SK-N-SH (cell line): ENCODE measurements at places on chromosomes 5 and 9. TPM values are rescaled to one million over a fixed set of nuclear protein-coding genes. Genes with fewer than 3 reads are reported as not detected.

- peaks cover 56% of the 10 kb centered on the region for H3K4me1 ChIP-seq
- no peaks in the 10 kb centered on the region for H3K27me3 ChIP-seq
- H3K27ac ChIP-seq, result peak overlapping the region; percentile 91
- peak; percentile 71 for DNase-seq
These were observed 107.0 kb downstream of the TRIO start for GRCh38 chr5:14250084-14250695.

DNA sequence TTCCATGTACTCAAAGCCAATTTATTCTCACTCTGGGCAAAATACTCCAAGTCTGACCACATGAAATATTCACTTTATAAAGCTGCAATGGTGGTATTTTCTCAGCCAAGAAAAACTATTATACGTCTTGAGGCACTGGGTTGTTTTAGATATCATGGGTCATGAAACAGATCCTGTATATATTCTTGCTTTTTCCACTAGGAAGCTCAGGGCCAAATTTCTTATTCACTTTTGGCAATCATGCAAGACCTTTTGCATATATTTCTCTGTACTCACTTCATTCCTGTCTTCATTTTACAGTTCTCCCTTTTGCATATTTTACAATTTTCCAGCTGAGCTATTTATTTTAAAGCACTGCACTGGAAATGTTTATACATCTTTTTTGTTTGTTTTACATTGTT, 49.8 kb downstream of the GABBR2 start:
- no peak for DNase-seq
- H3K4me3 ChIP-seq, result no peak overlapping the region
- H3K27ac ChIP-seq, result no peak overlapping the region

DNA sequence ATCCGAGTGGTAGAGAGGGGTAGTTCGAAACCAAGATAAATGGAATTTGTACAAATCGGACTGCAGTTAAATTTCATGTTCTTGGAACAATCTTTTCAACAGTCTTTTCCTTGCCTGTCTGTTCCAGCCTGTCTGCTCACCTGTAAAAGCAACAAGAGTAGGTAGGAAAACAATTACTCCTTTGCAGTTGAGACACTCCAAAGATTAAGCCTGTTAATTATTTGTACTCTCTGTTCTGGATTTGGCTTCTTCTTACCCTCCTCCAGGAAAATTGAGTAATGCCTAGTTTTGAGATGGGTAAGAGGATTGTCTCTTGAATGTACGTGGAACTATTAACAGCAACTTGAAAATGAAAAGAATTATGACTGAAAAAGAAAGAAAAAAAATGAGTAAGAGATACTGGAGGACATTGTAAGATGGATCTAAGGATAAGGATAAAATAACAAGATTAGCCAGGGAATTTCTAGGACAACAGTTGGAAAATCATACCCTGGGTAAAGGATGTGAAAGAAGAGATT, 24.3 kb downstream of the SPAAR start:
- H3K27ac ChIP-seq, result peak overlapping the region; percentile 44
- H3K4me1 ChIP-seq, result no peaks in the 10 kb centered on the region; the same call in 1 of the 2 replicates
- H3K36me3 ChIP-seq, result no peaks in the 10 kb centered on the region
- no peaks in the 10 kb centered on the region for H3K27me3 ChIP-seq

GRCh38 chr5:106843812-106844416, 826.8 kb downstream of the EFNA5 start:
- H3K36me3 ChIP-seq, result no peaks in the 10 kb centered on the region
- H3K4me3 ChIP-seq, result no peak overlapping the region
- no peak for DNase-seq
- no peaks in the 10 kb centered on the region for H3K4me1 ChIP-seq
- no peak overlapping the region for H3K27ac ChIP-seq

GRCh38 chr5:34648840-34649158, 7.3 kb upstream of the RAI14 start:
- no peaks in the 10 kb centered on the region for H3K27me3 ChIP-seq
- no peak overlapping the region for H3K27ac ChIP-seq
- DNase-seq, result no peak

DNA sequence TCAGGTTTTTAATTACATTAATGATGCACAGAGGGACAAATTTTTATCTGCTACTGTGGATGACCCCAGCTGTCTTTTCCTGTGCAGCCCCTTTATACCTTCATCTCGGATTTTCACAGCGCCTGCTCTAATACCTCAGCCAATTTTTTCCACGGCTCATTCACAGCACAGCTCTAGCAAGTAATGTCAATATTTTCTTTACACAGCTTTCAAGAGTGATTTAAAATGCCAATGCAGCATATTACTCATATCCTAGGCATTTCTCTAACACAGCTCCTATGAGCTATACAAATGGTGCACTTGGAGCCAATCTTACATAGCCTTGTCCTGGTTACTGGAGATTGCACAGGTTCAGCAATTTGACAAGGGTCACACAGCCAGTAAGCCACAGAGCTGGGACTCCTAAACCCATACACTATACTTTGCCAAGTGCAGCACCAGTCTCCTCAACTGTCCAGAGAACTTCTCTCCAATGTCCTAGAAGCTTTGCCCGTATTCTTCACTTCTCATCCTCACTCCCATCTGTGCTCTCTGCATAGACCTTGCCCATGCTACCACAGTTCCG, 661.8 kb downstream of the DTWD2 start:
- no peak overlapping the region for H3K4me3 ChIP-seq
- no peaks in the 10 kb centered on the region for H3K4me1 ChIP-seq
- no peak overlapping the region for H3K27ac ChIP-seq
- no peaks in the 10 kb centered on the region for H3K36me3 ChIP-seq
- no peak for DNase-seq

- H3K4me3 ChIP-seq, result no peak overlapping the region
- H3K27me3 ChIP-seq, result peaks cover 50% of the 10 kb centered on the region
- DNase-seq, result no peak
- no peaks in the 10 kb centered on the region for H3K4me1 ChIP-seq
These were observed 33.7 kb downstream of the LHX3 start for GRCh38 chr9:136171009-136171800.

DNA sequence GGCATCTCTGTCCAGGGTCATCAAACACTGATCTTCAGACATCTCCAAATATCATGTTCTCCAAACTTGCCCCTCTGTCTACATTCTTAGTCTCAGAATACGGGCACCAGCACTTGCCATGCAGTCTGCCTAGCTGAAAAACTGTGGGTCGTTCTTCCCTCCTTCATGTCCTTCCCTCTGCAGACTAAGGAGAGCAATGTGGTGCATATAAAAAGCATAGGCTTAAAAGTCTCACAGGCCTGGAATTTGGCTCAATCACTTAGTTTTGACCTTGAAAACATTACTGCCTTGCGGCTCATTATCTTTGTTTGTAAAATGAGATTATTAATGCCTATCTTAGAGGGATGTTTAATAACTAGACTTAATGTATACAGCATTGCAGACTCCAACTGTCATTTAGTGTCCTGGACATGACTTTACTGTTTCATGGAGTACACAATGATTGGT, 362.8 kb downstream of the NPR3 start:
- H3K27me3 ChIP-seq, result no peaks in the 10 kb centered on the region
- H3K27ac ChIP-seq, result no peak overlapping the region

- H3K4me3 ChIP-seq, result no peak overlapping the region
- H3K4me1 ChIP-seq, result no peaks in the 10 kb centered on the region
- H3K27me3 ChIP-seq, result no peaks in the 10 kb centered on the region
- no peak overlapping the region for H3K27ac ChIP-seq
- DNase-seq, result peak; percentile 38
These were observed 84.7 kb downstream of the CMYA5 start for GRCh38 chr5:79774171-79774854.

DNA sequence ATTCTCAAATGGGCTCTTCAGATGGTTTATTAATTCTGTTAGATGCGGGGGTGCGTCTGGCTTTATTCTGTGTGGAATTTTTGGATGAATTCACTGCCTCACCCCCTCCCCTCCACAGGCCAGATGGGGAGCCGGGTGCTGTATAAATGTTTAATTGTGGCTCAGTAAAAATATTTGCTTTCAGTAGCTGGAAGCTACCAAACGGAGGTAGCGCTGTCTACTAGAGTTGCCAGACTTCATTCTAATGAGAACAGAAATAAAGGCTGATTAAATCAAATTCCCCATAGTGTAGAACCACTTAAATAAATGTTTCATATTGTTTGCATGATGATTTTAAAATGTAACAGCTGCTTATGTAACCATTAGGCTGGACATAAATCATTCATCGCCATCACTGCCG, 34.5 kb upstream of the KCNMB1 start:
- H3K4me3 ChIP-seq, result no peak overlapping the region
- no peak for DNase-seq
- H3K27me3 ChIP-seq, result peaks cover 18% of the 10 kb centered on the region
- H3K36me3 ChIP-seq, result no peaks in the 10 kb centered on the region

DNA sequence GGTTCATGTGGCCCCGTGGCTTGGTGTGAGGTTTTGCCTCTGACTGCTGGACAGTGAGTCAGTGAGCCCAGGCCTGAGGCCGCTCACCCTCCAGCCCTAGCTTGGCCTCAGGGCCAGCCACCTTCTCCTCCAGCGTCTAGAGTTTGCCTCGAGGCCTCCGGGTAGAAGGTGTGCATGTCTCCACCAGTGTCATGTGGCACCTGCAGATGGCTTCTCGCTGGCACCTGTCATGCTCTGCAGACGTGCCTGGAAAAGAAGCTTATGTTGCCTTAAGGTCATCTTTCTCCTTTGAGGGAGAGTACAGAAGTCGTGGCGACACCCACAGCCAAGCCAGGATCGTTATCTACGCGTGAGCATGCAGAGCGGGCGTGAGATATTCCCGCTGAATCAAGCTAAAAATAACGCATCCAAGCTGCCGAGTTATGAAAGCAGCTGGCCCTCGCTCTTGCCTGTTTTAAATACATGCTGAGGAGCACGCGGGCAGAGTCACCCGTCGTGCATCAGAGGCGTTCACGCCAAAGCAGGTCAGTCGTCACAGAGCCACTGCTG, 79.7 kb upstream of the FCN2 start:
- H3K4me1 ChIP-seq, result no peaks in the 10 kb centered on the region
- H3K4me3 ChIP-seq, result no peak overlapping the region

DNA sequence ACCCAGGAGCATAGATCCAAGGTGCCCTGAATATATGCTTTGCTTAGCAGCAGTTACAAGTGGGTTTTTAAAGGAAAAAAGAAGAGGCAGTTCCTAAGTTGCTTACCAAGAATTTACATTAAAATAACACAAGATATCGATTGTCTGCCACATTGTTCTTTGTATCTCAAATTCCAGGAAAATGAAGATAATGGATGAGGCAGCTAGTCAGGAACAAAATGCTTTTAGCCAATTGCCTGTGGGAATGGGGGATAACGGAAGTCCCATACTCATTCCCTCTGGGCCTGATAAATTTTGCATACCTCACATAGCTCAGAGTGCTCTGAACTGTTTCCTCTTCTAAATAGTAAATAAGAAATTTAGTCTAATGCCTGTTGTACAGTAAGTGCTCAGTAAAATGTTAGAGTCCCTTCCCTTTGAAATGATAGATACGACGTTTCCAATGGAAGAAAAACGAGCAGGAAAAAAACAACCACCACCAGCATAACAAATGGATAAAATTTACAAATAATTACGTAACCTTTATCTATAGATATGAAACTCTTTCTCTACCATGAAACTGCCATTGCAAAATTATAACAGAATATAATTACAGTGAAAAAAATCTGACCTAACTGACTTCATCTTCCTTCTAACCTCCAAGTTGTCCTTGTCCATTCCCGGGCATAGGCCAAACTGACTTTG, 35.5 kb upstream of the TENT2 start:
- H3K36me3 ChIP-seq, result no peaks in the 10 kb centered on the region
- H3K4me3 ChIP-seq, result no peak overlapping the region
- no peak overlapping the region for H3K27ac ChIP-seq
- no peaks in the 10 kb centered on the region for H3K27me3 ChIP-seq

DNA sequence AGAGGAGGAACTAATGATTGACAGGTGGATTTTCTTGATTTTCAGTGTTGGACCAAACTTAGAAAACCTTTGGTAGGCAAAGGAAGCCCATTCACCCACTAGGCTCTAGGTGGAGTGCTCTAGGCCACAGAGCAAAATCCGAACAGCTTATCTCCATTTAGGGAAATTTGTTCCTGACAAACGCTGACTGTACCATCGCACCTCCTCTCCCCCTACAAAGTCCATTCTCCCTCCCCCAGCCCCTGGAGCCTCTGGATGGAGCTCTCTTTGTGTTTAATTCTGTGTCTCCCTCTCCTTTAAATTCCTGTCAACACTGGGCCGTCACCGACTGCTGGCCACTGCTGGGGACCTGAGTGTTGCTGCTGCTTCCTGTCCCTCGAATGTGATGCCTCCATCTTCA, 350.1 kb upstream of the IRX2 start:
- H3K27me3 ChIP-seq, result peaks cover 42% of the 10 kb centered on the region
- H3K4me1 ChIP-seq, result no peaks in the 10 kb centered on the region
- no peak for DNase-seq
- H3K4me3 ChIP-seq, result no peak overlapping the region
- no peak overlapping the region for H3K27ac ChIP-seq

- no peaks in the 10 kb centered on the region for H3K27me3 ChIP-seq
- no peaks in the 10 kb centered on the region for H3K4me1 ChIP-seq
- no peak overlapping the region for H3K4me3 ChIP-seq
- no peak for DNase-seq
- no peaks in the 10 kb centered on the region for H3K36me3 ChIP-seq
These were observed 288.3 kb downstream of the ENC1 start for GRCh38 chr5:74352256-74352655.

GRCh38 chr9:133031496-133031911, 707 bp downstream of the GTF3C5 start:
- H3K4me3 ChIP-seq, result peak overlapping the region; percentile 89
- peaks cover 9% of the 10 kb centered on the region for H3K36me3 ChIP-seq
- H3K27ac ChIP-seq, result no peak overlapping the region
- DNase-seq, result no peak
- peaks cover 10% of the 10 kb centered on the region; the same call in 1 of the 2 replicates for H3K4me1 ChIP-seq

- no peak overlapping the region for H3K4me3 ChIP-seq
- H3K27me3 ChIP-seq, result no peaks in the 10 kb centered on the region
- no peak for DNase-seq
These were observed 4.0 kb upstream of the SEPTIN8 start for GRCh38 chr5:132781029-132781428.

- no peaks in the 10 kb centered on the region for H3K27me3 ChIP-seq
- no peak overlapping the region for H3K4me3 ChIP-seq
- no peaks in the 10 kb centered on the region for H3K36me3 ChIP-seq
- peak overlapping the region; percentile 44; the same call in 1 of the 2 replicates for H3K27ac ChIP-seq
These were observed 126.9 kb downstream of the PALM2AKAP2 start for GRCh38 chr9:109906766-109907382.

GRCh38 chr9:129175825-129176633, 2.0 kb downstream of the IER5L start:
- no peaks in the 10 kb centered on the region for H3K27me3 ChIP-seq
- DNase-seq, result peak; percentile 77
- peaks cover 19% of the 10 kb centered on the region; the same call in 1 of the 2 replicates for H3K4me1 ChIP-seq
- H3K27ac ChIP-seq, result peak overlapping the region; percentile 97
- H3K36me3 ChIP-seq, result no peaks in the 10 kb centered on the region
- H3K4me3 ChIP-seq, result peak overlapping the region; percentile 90

- H3K27ac ChIP-seq, result no peak overlapping the region
- no peak for DNase-seq
- peaks cover 41% of the 10 kb centered on the region for H3K36me3 ChIP-seq
- no peak overlapping the region for H3K4me3 ChIP-seq
- no peaks in the 10 kb centered on the region for H3K27me3 ChIP-seq
- H3K4me1 ChIP-seq, result no peaks in the 10 kb centered on the region
These were observed 54.9 kb downstream of the NUP155 start for GRCh38 chr5:37316027-37316426.

The MEF2C gene
- polyA plus RNA-seq, result 0.93 and 1.2 TPM in 2 replicates

The WWC1 gene
- polyA plus RNA-seq, result 15.2 and 16.9 TPM in 2 replicates

The ENTPD8 gene
- polyA plus RNA-seq, result 0.18 and 0.30 TPM in 2 replicates

The FSTL4 gene
- not detected in 2 replicates for polyA plus RNA-seq

The RMRP gene
- 64.9 and 157 TPM in 2 replicates for polyA plus RNA-seq

The ADAMTS2 gene
- polyA plus RNA-seq, result 0.12 and 0.57 TPM in 2 replicates

The TOR4A gene
- 0.81 and 0.99 TPM in 2 replicates for polyA plus RNA-seq

The IFNB1 gene
- polyA plus RNA-seq, result not detected in 2 replicates

The PTPRD gene
- 0.08 and 0.15 TPM in 2 replicates for polyA plus RNA-seq

The IL7R gene
- 3.0 and 4.5 TPM in 2 replicates for polyA plus RNA-seq

The SHISAL2B gene
- 0.16 TPM in 1 of 2 replicates, not detected in the other for polyA plus RNA-seq

The CKS2 gene
- 277 and 362 TPM in 2 replicates for polyA plus RNA-seq

The PCDHA1 gene
- polyA plus RNA-seq, result 0.16 and 0.21 TPM in 2 replicates

The HDAC3 gene
- 104 and 115 TPM in 2 replicates for polyA plus RNA-seq

The SLC6A19 gene
- polyA plus RNA-seq, result not detected in 2 replicates
